ACHN (cell line): ENCODE measurements at places on chromosomes 3 and 15.
A peak's percentile ranks its signal among the peaks of the same experiment; 100 is the strongest.

DNA sequence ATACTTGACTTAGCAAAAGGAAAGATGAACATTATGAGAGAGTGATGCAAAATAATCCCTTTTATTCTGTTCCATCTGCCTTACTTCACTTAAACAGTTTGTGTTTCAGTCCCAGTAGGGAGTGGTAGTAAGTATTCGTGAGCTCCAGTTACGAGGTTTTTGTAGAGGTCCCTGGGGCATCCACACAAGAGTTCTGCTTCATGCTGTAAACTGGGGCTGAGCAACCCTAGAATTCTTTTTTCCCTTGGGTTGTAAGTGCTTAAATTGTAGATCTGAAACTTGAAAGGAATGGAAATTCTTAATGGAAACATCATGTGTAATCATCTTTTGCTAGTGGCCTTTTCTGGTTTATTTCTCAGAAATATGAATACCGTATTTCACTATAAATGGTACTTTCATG is 79.5 kb downstream of the SEMA6D start:
- no peak for DNase-seq

DNA sequence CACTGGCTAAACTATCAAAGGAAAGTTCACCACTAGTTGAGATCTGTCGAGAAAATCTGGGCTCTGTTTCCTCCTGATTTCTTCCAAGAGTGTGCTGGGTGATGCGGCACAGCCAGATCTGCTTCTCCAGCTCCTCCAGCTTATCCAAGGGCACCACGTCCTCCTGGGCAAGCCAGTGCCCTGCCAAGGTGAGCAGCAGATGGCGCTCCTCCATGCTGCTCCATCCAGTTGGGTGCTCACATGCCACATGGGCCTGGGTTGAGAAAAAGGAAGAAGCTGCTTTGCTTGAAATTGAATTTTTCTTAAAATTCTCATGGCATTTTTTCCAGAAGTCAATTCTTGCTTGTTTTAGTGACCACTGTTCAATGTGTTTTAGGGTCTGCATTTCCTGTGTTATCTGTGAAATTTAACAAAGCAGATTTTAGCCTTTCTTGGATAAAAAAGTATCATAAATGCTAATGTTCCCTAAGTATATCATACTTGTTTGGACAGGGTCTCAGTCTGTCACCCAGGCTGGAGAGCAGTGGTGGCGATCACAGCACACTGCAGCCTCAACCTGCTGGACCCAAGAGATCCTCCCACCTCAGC is 47.3 kb downstream of the EIF3J start:
- peak; percentile 57 for DNase-seq

- peak; percentile 87 for DNase-seq
These were observed 3.1 kb upstream of the BHLHE40 start for GRCh38 chr3:4976109-4976508.

DNA sequence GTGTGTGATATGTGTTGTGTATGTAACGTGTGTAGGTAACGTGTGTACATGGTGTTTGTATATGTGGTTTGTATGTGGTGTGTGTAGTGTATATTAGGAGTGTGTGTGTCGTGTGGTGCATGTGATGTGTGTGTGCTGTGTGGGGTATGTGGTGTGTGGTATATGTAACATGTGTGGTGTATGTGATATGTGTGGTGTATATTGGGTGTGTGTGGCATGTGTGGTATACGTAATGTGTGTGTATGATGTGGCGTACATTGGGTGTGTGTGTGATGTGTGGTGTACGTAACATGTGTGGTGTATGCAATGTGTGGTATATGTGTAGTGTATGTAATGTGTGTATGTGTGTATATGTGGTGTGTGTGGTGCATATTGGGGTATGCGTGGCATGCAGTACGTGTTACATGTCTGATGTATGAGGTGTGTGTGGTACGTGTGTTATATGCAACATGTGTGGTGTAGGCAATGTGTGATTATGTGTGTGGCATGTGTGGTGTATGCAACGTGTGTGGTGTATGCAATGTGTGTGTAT is 41.2 kb downstream of the ARRDC4 start:
- no peak for DNase-seq

DNA sequence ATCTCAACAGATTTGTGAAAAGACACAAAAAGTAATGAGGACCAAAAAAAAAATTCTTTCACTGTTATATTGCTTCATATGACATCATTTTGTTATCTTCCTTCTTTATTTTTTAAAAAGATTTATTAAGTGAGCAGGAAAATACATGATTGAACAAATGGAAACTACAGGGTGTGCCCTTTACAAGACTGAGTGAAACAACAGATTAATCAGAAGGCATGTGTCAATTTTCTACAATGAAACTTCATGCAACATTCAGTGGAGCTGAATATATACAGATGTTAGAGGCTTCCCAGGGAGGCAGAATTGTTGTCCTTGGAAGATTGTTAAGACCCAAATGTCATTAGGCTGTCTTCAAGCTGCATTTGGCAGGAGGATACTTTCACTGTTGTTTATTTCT is 28.4 kb upstream of the SLC2A2 start:
- DNase-seq = no peak

- DNase-seq = no peak
These were observed 205.2 kb upstream of the ROBO2 start for GRCh38 chr3:76834657-76835056.

- DNase-seq = no peak
These were observed 118.7 kb upstream of the KLHL25 start for GRCh38 chr15:85913461-85913860.

GRCh38 chr3:187296058-187296457 is 4.5 kb upstream of the MASP1 start:
- DNase-seq = no peak

DNA sequence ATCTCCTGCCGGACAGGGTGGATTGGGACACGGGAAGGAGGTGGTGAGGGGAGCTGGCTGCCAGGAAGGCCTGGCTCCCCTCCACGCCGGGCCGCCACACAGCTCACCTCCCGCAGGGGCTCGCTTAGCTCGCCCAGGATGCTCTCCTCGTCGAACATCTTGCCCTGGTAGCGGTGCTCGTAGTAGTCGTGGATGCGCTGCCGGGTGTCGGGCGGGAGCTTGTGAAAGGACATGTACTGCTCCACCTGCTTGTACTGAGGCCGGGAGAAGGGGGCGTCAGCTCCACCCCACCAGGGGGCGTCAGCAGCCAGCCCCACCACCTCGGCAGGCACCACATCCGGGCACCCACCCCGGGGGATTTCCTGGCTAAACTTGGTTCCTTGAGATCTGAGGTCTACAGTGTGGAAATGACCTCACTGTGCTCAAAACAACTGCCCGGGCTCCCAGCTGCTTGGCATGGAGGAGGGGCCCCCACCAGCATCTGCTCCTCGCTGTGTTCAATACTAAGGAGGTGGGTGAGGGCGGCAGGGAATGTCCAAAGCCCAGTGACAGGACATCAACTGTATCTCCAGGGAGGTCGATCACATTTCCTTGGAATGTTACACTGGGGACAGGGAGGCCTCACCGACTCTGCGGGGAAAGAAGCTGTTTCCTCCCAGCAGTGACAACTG is 43.4 kb downstream of the HCN4 start:
- no peak for DNase-seq

GRCh38 chr3:186110975-186111974 is 2.4 kb upstream of the ETV5 start:
- no peak for DNase-seq

DNA sequence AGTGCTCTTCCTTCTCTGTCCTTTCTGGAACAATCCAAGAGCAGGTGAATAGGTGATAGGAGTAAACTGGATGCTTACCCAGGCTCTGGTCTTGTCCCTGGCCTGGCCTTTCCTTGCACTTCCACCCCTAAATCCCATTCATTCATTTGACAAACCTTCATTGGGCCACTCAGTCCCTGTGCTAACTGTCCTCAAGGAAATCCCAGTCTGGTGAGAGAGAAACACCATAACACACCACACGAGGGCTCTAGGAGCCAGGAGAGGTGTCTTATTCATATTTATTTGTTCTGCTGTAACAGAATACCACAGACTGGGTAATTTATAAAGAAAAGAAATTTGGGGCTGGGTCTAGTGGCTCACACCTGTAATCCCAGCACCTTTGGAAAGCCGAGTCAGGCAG is 22.8 kb downstream of the EFCC1 start:
- DNase-seq = peak; percentile 31

DNA sequence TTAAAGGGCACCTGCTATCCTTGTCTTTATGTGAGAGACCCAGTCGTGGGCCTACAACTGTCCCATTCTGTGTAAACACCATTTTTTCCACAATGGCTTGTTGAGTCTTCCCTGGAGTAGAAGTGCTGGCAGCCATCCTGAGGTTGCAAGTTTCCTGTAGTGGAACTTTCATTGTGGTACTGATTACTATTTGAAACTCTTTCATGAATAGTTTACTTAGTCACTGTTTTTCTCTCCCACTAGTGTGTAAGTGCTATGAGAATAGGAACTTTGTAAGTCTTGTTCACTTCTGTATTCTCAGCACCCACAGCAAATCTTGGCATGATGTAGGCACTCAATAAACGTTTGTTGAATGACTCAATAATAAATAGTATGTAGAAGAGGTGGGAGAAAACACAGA is 48.6 kb downstream of the RARB start:
- no peak for DNase-seq

DNA sequence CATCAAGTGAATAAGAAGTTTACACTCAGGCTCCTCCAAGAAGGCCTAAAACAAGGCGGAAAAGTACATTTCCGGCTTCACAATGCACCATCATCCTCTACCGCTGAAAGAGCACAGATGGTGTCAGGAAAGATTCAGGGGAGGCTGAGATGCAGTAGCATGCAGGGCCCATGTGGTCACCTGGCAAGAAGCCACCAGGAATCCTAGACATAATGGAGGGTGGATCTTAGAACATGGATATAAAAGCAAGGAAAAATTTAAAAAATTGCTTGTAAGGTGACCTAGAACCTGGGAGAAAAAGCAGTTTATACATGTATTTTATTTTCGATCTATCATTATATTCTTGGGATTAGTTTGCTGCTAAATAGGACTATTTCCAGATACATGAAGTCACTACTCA is 21.9 kb upstream of the OTOL1 start:
- no peak for DNase-seq

- peak; percentile 86 for DNase-seq
These were observed 43.2 kb upstream of the UBE2E2 start for GRCh38 chr3:23159929-23160328.

DNA sequence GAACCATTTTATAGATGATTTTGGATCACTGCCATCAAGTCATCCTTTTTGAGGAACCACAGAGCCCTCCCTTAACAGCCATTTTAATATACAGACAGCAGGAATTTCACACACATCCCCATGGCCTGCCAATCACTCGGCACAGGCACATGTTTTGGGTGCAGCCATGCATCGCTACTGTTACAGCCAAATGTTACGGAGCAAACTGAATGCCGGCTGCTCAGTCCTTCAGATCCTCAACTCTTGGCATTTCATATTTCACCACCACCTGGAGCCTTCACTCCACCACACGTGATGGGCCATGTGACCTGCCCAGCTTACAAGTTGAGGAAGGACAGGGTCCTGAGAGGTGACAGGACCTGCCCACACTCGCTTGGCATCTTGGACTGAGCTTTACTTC is 90.8 kb downstream of the OXNAD1 start:
- no peak for DNase-seq

DNA sequence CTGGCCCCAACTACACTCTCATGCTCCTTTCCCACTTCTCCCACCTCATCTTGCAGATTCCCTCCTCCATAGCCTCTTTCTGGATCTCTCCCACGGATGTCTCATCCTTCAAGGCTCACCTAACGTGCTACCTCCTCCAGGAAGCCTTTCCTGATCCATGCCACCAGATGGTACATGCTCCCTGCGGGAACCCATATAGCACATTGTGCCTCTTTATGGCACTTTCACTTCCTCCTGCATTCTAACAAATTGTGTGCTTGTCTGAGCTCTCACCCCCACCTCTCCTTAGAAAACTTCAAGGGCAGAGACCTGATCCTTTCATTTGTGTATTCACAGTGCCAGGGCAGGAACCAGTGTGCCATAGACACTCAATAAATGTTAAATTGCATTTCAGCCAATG is 63.0 kb downstream of the HES1 start:
- DNase-seq = no peak

DNA sequence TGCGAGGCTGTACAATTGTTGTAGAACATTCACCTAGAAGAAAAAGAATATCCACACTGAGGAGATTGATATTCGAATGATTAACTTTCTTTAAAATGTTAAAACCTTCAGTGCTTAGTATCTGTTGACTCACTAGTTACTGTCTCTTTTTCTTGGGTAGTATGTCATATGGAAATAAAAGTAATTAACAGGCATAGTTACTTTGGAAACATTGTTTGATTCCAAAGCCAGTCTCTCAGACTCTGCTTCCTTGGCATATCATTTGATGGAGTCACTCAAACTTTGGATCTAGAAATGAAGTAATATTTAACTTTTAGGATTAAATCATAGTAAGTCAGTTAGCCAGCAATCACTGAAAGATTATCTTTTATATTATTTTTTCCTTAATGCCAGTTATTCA is 63.4 kb downstream of the MAP2K5 start:
- DNase-seq = no peak

- DNase-seq = no peak
These were observed 361.9 kb downstream of the CLSTN2 start for GRCh38 chr3:140296796-140297352.

DNA sequence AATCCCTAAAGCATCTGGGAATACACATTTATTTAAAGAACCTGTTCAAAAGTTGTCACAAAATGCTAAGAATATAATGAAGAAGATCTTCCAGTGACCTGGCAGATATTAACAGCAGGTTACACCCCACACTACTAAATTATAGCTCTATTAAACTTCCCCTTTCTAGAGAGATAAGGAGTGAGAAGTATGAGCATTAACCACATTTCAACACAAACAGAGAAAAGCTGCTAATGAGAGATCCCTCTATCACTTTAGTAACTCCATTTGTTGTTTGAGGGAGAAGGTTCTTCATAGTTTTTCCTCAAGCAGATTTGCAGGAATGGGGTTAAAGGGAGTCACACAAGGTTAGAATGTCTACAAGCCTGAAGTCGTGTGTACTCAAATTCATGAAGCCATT is 3.6 kb downstream of the COL8A1 start:
- no peak for DNase-seq

DNA sequence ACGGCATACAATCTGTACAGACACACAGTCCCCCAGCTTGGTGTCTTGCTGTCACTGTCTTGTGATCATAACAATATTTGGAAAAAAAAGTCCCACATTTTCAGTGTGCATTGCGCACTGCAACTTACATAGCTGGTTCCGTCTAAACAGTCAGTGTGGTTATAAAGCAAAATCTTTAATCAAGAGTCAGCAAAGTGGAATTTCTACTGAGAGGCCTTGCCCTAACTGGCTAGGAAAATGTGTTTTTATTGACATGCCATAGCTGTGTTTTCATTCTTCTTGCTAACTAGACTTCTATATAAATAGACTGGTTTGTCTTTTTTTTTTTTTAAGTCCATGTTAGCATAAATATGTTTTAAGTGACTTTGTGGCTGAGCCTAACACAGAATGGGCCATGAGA is 174.8 kb downstream of the POLR2M start:
- no peak for DNase-seq
